Iris pigment epithelial cell (primary cell): ENCODE measurements at places on chromosomes 3 and 15.

- DNase-seq: no peak
These were observed 243.8 kb upstream of the CHRM5 start for GRCh38 chr15:33724321-33725036.

- peak; percentile 91 for DNase-seq
These were observed 277.6 kb downstream of the LPP start for GRCh38 chr3:188431553-188431952.

DNA sequence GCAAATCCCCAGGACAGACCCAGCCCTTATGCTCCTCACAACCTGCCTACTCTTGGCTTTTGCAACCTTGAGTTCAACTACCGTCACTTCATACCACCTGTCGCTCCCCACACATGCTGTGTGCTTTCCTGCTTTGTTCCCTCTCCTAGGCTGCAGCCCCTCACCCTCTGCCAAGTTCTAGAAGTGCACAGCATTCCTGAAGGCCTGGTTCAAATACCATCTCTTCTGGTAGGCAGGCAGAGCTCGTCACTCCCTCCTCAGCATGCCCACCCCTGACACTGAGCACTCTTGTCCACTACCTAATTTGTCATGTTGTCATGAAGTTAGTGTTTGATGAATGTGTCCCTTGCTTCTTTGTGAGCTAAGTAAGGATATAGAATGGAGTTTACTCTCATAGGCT, 129.6 kb downstream of the SEMA6D start:
- DNase-seq: no peak

GRCh38 chr3:153768561-153769469, 352.4 kb upstream of the ARHGEF26 start:
- DNase-seq: peak; percentile 66

DNA sequence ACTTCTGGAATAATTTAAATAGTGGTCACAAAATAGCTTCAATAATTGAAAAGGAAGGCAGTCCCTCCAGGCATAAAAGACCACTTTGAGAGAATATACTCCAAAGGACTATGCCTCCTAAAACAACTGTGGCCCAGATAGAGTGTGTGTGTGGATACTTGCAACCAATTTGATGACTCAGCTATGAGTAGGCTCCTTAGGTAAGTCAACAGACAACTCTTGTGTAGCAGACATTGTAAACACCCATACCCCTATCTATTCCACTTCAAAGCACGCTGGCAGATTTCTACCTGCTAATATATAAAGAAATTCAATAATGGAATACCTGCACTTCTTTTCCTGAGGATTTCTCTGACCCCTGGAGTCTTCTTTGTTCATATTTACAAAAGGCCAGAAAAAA, 254.5 kb downstream of the NEK10 start:
- peak; percentile 38 for DNase-seq

DNA sequence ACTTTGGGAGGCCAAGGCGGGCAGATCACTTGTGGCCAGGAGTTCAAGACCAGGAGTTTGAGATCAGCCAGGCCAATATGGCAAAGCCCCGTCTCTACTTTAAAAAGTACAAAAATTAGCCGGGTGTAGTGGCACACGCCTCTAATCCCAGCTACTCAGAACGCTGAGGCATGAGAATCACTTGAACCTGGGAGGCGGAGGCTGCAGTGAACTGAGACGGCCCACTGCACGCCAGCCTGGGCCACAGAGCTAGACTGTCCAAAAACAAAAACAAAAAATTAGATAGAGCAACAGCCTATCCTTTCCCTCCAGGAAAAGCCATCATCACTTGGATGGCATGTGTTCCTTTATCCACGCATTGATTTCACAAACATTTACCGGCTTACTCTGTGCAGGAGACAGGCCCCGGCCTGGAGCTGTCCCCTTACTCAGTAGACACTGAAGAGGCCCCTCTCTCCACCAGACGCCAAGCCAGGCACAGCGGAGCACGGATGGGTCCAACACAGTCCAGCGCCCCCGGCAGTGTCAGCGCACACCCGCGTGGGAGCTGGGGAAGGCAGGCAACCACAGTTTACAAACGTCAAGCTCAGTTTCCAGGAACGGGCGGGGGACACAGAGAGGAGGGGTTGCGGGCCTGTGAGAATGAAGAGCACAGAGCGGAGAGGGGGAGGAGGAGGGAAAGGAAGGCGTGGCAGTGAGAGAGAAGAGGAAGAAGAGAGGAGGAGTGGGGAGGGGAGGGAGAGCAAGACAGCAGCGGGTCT, 3.1 kb downstream of the GP5 start:
- DNase-seq: peak; percentile 48
